ENCODE measurements at places on chromosomes 11 and 22.

DNA sequence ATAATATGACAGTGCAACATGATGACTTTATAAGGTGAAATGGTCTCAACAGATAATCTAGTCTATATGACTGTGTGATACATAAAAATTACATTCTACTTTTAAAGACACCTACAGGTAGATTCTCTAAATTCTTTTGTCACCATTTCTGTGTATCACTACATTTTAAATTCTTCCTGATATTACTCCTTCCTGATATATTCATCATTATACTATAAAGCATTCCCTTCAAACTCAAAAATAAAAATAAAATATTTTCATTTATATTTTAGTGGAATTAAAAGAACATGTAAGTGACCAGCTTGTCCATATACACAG lies 1062.3 kb downstream of the DLG2 start:
- H3K36me3 ChIP-seq = no peaks in the 10 kb centered on the region
- no peak overlapping the region for H3K27ac ChIP-seq
- H3K27me3 ChIP-seq = peaks cover 12% of the 10 kb centered on the region
- DNase-seq = no peak
- no peak overlapping the region for H3K4me3 ChIP-seq

- no peaks in the 10 kb centered on the region for H3K4me1 ChIP-seq
- H3K27ac ChIP-seq = no peak overlapping the region
- H3K4me3 ChIP-seq = no peak overlapping the region
- H3K27me3 ChIP-seq = peaks cover 34% of the 10 kb centered on the region
- DNase-seq = peak; percentile 9
- no peaks in the 10 kb centered on the region for H3K36me3 ChIP-seq
These were observed 1417.1 kb downstream of the BRD1 start for GRCh38 chr22:48410536-48410935.

DNA sequence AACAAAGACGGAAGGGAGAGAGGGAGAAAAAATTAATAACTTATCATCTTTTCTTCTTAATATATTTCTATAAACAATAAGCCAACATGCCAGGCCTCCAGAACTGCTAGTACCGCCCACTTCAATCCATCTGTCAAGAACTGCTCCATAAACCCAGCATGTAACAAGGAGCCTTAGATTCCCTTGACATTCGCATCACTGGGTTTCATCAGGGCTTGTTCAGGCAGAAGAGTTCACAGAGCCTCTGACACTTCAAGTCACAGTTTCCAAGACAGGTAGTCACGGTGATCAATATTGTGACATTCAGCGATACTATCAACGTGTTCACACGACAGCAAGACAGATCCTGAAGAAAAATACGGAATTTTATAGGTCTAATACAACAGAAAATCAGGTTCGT lies 61.7 kb downstream of the LARGE2 start:
- no peaks in the 10 kb centered on the region for H3K27me3 ChIP-seq
- H3K4me1 ChIP-seq = peaks cover 20% of the 10 kb centered on the region
- H3K36me3 ChIP-seq = peaks cover 2% of the 10 kb centered on the region

GRCh38 chr22:27240298-27241075 lies 561.1 kb downstream of the MN1 start:
- no peaks in the 10 kb centered on the region for H3K27me3 ChIP-seq
- no peak overlapping the region for H3K4me3 ChIP-seq
- DNase-seq = no peak
- H3K4me1 ChIP-seq = peaks cover 60% of the 10 kb centered on the region
- peak overlapping the region; percentile 98 for H3K27ac ChIP-seq

DNA sequence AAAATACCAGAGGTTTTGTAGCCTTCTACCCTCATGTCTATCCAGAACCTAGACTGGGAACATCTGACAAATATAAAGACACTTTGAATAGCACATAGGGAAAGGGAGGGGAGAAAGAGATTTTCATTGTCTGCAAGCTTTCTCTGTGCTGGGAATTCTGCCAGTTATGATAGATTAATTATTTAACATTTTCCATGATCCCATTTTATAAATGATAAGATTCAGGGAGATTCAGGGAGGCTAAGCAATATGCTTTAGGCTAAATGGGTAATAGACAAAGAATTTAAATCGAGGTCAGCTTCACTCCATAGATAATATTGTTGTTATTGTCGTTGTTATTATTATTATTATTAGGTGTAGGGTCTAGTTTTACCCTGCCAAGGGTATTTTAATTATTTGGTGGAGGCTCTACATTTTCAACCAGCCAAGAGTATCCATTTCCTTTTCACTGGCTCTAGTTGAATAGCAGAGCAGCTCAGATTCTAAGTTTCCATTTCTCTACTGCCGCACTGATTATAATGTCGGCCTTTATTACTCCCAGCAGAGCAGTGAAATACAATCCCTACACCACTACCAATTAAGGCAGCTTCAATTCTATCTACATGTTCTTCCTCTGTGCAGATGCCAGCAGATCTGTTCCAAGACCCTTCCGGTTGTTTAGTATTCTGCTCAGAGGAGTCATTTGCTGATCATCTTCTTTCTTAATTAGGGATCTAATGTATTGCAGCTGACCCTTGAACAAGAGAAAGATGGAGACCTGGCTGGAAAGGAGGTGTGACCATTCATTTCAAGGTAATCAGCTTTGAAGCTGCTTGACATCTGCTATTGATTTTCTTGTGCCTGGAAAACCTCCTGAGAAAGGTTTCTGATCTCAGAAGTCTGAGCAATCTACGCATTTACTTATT lies 23.8 kb upstream of the SYN3 start:
- peaks cover 6% of the 10 kb centered on the region for H3K27me3 ChIP-seq
- H3K27ac ChIP-seq = no peak overlapping the region
- H3K4me1 ChIP-seq = no peaks in the 10 kb centered on the region
- H3K4me3 ChIP-seq = no peak overlapping the region

- no peak overlapping the region for H3K4me3 ChIP-seq
- no peak overlapping the region for H3K27ac ChIP-seq
- no peaks in the 10 kb centered on the region for H3K27me3 ChIP-seq
- peaks cover 17% of the 10 kb centered on the region for H3K4me1 ChIP-seq
- DNase-seq = no peak
These were observed 43.8 kb downstream of the FBLN1 start for GRCh38 chr22:45546333-45547015.

DNA sequence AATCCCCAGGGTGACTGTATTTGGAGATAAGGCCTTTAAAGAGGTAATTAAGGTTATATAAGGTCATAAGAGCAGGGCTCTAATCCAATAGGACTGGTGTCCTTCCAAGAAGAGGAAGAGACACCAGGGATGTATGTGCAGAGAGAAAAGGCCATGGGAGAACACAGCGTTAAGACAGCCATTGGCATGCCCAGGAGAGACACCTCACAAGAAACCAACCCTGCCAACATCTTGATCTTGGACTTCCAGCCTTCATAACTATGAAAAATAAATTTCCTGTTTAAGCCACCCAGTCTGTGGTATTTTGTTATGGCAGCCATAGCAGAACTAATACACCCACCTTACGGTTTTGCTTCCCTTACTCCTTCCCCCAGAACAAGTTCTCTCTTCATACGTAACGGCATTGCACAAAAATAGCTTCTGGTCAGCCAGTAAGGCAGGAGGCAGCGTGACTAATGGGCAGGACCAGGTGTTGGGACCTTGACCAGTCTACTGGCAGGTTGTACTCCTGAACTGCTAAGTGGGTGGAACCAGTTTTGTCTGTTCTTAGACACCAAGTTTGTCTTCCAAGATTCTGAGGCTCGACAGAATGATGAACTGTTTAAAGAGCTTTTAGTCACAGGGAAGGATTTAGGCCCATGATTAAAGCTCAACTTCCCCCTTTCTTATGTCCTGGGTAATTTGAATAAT lies 31.9 kb upstream of the UPB1 start:
- no peak overlapping the region for H3K4me3 ChIP-seq
- H3K27me3 ChIP-seq = no peaks in the 10 kb centered on the region
- H3K27ac ChIP-seq = no peak overlapping the region
- DNase-seq = no peak
- H3K36me3 ChIP-seq = no peaks in the 10 kb centered on the region

- H3K36me3 ChIP-seq = peaks cover 2% of the 10 kb centered on the region
- no peak overlapping the region for H3K27ac ChIP-seq
- H3K4me1 ChIP-seq = peaks cover 3% of the 10 kb centered on the region
- H3K27me3 ChIP-seq = peaks cover 2% of the 10 kb centered on the region
- no peak for DNase-seq
These were observed 11.5 kb downstream of the CBX6 start for GRCh38 chr22:38860283-38861169.

DNA sequence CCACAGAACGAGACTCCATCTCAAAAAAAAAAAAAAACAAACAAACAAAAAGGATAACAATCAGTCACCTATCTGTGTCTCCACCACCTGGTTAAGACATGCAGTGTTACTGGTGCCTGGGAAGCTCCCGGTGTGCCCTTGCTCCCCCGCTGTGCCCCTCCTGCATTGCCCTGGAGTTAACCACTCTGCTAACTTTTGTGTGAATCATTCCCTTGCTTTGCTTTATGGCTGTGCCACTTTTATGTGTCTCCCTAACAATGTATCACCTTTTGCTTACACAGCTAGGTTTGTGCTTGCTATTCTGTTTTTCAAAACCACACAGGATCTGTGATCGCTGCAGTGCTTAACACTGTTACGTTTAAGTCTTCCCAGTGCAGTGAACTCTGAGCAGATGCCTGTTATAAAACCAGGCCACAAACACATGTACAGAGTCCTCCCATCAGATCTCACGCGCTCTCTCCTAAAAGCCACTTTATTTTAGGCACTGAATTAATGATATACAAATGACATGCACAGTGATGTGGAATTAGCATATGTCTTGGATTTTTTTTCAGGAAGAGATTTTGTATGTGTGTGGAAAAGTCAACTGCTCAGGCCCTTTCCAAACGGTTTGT lies 69.9 kb downstream of the BUD13 start:
- DNase-seq = no peak
- no peak overlapping the region for H3K4me3 ChIP-seq
- no peak overlapping the region for H3K27ac ChIP-seq
- H3K36me3 ChIP-seq = no peaks in the 10 kb centered on the region

DNA sequence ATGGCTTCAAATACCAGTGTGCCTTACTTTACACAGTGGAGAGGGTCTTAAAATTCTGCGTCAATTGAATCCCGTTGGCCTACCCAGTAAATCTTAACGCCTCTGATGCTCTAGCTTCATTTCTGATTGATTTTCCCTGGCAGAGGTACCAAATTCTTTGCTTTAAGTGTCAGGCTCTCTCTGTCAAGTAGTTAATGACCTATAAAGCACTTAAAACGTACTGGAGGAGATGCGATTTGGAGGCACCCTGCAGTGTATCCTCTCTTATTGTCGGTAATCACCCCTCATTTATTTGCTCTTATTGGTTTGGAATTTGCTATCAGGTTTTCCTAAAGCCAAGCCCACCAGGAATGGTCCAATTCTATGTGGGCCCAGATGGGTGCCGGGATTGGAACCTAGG lies 59.2 kb downstream of the NFAM1 start:
- no peak overlapping the region for H3K4me3 ChIP-seq
- peaks cover 11% of the 10 kb centered on the region for H3K27me3 ChIP-seq
- H3K27ac ChIP-seq = no peak overlapping the region
- peaks cover 31% of the 10 kb centered on the region for H3K4me1 ChIP-seq

GRCh38 chr22:24901448-24901847 lies 45.0 kb downstream of the LHFPL7 start:
- peaks cover 11% of the 10 kb centered on the region for H3K36me3 ChIP-seq
- DNase-seq = no peak
- H3K27me3 ChIP-seq = no peaks in the 10 kb centered on the region
- no peak overlapping the region for H3K27ac ChIP-seq

DNA sequence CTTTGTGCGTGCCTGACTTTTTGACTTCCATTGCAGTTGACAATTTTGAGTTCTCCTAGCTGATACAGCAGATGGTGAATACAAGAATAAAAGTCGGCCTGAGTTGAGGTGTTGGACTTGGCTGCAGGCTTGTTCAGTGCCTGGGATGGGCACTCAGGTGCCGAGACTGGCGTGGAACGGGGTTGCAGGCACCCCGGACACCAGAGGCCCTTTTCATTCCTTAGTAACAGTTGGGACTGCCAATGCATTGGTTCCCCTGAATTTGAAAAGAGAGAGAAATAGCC lies 1.3 kb downstream of the PHRF1 start:
- peak overlapping the region; percentile 93 for H3K27ac ChIP-seq
- peaks cover 3% of the 10 kb centered on the region for H3K36me3 ChIP-seq
- peaks cover 46% of the 10 kb centered on the region for H3K4me1 ChIP-seq
- peak overlapping the region; percentile 86 for H3K4me3 ChIP-seq

GRCh38 chr11:109784536-109784935 lies 308.7 kb upstream of the ZC3H12C start:
- peaks cover 6% of the 10 kb centered on the region for H3K4me1 ChIP-seq
- H3K27me3 ChIP-seq = peaks cover 2% of the 10 kb centered on the region
- no peaks in the 10 kb centered on the region for H3K36me3 ChIP-seq
- no peak overlapping the region for H3K4me3 ChIP-seq

DNA sequence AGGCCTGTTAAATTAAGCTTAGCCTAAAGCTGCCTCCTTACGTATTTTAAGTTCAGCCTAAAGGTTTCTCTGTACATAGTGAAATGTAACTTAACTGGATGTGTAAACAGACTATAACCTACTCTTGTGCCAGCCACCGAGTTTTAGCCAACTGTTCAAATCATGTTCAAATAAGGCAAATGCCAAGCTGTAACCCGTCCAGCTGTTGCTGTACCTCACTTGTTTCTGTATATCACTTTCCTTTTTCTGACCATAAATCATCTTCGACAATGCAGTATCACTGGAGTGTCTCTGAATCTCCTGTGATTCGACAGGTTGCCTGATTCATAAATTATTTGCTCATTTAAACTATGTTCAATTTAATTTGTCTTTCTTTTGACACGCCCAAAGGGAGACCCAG lies 4.0 kb upstream of the PLAAT5 start:
- peaks cover 26% of the 10 kb centered on the region for H3K4me1 ChIP-seq
- H3K27ac ChIP-seq = no peak overlapping the region
- H3K4me3 ChIP-seq = no peak overlapping the region
- H3K27me3 ChIP-seq = peaks cover 8% of the 10 kb centered on the region
- H3K36me3 ChIP-seq = peaks cover 3% of the 10 kb centered on the region

GRCh38 chr22:17492247-17492646 lies 71.1 kb upstream of the SLC25A18 start:
- no peaks in the 10 kb centered on the region for H3K27me3 ChIP-seq
- peaks cover 2% of the 10 kb centered on the region for H3K4me1 ChIP-seq
- H3K27ac ChIP-seq = no peak overlapping the region
- no peak overlapping the region for H3K4me3 ChIP-seq

- H3K27ac ChIP-seq = no peak overlapping the region
- H3K4me3 ChIP-seq = no peak overlapping the region
- H3K27me3 ChIP-seq = no peaks in the 10 kb centered on the region
- peaks cover 2% of the 10 kb centered on the region for H3K36me3 ChIP-seq
- no peak for DNase-seq
- H3K4me1 ChIP-seq = peaks cover 13% of the 10 kb centered on the region
These were observed 239.6 kb downstream of the DDX10 start for GRCh38 chr11:108904480-108904879.
